ENCODE measurements at places on chromosomes 11 and 22.

- DNase-seq = no peak
Measured at GRCh38 chr11:69647390-69647748, 6.4 kb downstream of the CCND1 start.

- DNase-seq = no peak
Measured at GRCh38 chr11:92342034-92342720, 117.6 kb downstream of the FAT3 start.

- no peak for DNase-seq
Measured at GRCh38 chr11:63915961-63916836, 765 bp downstream of the RCOR2 start.

GRCh38 chr11:85951049-85951405, 95.8 kb downstream of the CCDC83 start:
- DNase-seq = no peak

- DNase-seq = no peak
Measured at GRCh38 chr22:48647606-48648515, 1179.8 kb downstream of the BRD1 start.

- DNase-seq = no peak
Measured at GRCh38 chr22:38176170-38176741, 5.4 kb downstream of the PLA2G6 start.

GRCh38 chr11:9823887-9824385, 160.1 kb downstream of the SWAP70 start:
- no peak for DNase-seq

DNA sequence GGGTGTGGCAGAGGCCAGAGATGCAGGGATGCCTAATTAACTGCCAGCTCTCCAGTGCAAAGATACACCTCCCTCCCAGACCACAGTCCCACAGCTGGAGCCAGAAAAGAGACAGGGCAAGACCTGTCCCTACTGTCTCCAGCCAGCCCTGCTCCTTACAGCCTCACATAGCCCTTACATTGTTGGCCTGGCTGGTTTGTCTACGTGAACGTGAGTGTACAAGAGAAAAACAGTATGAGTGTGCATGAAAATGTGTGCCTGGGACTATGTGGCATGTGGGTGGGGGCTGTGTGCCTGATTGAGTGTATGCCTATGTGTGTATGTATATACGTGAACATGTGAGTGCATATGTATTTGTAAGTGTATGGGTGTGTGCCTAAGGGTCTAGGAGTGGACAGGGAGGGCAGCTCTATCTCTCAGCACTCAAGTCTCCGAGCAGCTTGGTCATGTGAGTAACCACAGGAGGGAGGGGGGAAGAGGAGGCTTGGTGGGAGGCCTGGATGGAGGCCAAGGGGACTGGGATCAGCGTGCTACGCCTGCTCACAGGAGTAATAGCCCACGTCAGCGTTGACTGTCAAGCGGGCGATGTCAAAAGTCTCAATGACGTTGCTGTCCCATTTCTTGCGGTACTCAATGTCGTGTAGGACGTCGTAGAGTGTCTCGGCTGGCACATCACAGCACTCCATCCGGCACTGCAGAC, 6.6 kb upstream of the ARAP1 start:
- DNase-seq = no peak

DNA sequence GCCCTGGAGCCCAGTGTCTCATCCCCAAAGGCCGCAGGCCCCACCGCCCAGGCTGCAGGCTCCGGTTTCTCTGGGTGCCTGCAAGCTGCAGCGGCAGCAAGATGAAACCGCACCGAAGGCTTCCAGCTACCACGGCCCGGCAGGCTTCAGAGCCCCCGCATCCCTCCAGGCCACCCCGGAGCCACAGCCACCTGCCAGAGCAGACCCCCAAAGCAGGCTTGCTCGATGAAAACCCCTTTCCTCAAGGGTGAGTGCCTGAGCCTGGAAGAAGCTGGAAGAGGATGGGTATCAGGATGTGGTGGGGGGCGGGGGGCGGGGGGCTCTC, 24.5 kb upstream of the GNB1L start:
- no peak for DNase-seq

GRCh38 chr11:23569134-23569533, 708.9 kb upstream of the CCDC179 start:
- no peak for DNase-seq

DNA sequence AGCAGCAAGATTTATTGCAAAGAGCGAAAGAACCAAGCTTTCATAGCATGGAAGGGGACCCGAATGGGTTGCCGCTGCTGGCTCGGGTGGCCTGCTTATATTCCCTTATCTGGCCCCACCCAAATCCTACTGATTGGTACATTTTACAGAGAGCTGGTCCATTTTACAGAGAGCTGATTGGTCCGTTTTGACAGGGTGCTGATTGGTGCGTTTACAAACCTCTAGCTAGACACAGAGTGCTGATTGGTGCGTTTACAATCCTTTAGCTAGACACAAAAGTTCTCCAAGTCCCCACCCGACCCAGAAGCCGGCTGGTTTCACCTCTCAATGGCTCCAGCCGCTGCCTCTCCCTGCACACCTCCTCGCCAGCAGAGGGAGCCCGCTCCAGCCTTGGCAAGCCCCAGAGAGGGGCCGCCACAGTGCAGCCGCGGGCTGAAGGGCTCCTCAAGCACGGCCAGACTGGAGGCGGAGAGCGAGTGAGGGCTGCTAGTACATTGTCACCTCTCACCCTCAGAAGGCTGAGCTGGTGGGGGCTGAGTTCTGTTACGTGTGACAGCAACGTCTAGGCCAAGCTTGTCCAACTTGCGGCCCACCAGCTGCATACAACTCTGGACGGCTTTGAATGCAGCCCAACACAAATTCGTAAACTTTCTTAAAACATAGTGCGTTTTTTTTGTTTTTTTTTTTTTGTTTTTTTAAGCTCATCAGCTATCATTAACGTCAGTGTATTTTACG, 8.7 kb downstream of the PTH start:
- no peak for DNase-seq

DNA sequence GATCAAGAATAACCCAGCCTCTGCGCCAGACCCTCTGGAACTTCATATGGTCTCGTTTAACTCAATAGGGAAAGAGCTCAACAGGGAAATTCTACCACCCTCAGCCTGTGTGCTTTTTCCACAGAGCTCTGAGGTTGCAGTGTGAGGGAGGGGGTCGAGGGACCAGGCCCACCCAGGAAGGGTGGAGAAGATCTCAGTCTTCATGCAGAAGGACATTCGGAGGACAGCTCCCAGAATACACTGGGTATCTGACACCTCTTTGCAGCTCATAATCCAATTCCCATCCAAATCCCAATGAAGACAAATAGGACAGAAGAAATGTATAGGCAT, 56.6 kb downstream of the ST14 start:
- DNase-seq = no peak

DNA sequence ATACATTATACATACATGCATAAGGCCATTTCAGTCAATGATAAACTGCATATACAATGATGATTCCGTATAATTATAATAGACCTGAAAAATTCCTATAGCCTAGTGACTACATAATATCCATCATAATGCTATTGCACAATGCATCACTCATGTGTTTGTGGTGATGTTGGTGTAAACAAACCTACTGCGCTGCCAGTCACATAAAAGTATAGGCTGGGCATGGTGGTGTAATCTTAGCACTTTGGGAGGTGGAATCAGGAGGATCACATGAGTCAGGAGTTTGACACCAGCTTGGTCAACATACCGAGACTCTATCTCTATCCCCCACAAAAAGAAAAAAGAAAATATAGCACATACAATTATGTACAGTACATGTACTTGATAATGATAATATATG, 163.7 kb upstream of the DDI1 start:
- DNase-seq = no peak

DNA sequence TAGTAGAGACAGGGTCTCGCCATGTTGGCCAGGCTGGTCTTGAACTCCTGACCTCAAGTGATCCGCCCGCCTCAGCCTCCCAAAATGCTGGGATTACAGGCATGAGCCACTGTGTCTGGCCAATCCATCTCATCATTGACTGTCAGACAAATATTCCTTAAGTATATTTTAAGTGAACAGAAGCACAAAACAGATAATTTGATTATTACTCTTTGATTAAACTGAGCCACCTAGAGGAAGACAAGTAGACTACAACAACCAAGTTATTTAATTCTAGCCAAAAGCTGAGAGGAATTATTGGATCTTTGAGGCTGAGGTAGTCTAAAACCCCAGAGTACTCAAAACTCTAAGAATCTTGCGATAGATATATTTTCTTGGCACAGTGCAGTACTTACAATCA, 1.2 kb downstream of the ACRV1 start:
- DNase-seq = no peak

- DNase-seq = no peak
Measured at GRCh38 chr22:30864441-30865420, 103.8 kb downstream of the MORC2 start.

DNA sequence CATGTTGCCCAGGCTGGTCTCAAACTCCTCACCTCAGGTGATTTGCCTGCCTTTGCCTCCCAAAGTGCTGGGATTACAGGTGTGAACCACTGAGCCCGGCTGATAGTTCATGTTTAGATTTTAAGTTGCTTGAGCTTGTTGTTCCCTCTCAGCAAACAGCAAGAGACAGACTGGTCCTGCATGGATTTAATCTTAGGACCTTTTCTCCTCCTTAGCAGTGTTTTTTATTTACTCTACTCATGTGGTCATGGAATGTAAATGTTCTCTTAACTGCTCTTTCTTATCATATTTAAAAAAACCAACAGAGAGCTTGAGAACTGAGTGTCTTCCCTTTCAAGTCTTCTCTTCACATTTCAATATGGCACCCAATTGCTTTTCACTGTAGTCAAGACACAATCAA, 22.7 kb upstream of the PRDM10 start:
- no peak for DNase-seq

GRCh38 chr22:36636916-36637315, 66.6 kb downstream of the CACNG2 start:
- DNase-seq = no peak

- no peak for DNase-seq
Measured at GRCh38 chr11:76209973-76210930, 4.0 kb upstream of the WNT11 start.

DNA sequence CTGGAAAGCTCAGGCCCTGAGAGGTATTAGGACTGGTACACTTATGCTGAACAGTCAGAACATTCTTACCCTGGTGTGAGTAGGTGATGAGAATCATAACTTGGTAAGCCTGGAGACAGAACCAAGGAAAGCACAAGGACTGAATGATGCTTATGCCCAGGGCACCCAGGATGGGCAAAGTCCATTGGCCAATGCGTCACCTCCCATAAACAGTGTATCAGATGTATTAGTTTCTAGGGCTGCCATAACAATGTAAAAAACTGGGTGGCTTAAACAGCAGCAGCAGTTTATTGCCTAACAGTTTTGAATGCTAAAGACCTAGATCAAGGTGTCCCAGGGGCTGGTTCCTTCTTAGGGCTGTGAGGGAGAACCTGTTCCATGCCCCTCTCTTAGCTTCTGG, 107.0 kb downstream of the FAR1 start:
- DNase-seq = no peak

GRCh38 chr11:57197762-57198161, 16.0 kb downstream of the LRRC55 start:
- DNase-seq = no peak

- DNase-seq = no peak
Measured at GRCh38 chr11:119730789-119731386, 1.9 kb upstream of the NECTIN1 start.

- DNase-seq = no peak
Measured at GRCh38 chr22:29002603-29003002, 59.0 kb downstream of the C22orf31 start.

- peak; percentile 13 for DNase-seq
Measured at GRCh38 chr11:47768101-47768612, 1.0 kb upstream of the FNBP4 start.

DNA sequence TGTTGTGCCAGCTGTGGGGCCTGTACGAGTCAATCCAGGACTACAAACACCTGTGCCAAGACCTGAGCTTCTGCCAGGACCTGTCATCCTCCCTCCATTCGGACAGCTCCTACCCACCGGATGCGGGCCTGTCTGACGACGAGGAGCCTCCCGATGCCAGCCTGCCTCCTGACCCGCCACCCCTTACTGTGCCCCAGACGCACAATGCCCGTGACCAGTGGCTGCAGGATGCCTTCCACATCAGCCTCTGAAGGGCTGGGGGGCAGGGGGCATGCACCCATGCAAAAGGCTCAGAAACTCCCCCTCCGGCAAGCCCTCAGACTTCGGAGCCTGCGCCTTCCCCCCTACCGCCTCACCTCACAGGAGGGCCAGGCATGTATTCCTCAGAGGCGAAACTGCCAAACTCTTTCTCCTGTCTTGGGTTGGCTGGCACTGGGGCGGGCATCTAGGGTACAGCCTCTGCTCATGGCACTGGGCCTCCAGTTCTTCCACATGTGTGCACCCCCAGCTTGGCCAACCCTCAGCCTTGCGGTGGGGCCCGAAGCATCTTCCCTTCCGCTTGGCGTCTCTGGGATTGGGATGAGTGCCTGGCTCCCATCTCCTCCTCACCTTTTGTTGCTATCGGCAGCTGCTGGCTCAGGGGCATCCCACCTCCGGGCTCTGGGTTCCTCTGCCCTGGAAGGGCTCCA, 1.2 kb downstream of the FAM89B start:
- DNase-seq = no peak

GRCh38 chr11:67265633-67266448, 432 bp upstream of the GRK2 start:
- DNase-seq = no peak

DNA sequence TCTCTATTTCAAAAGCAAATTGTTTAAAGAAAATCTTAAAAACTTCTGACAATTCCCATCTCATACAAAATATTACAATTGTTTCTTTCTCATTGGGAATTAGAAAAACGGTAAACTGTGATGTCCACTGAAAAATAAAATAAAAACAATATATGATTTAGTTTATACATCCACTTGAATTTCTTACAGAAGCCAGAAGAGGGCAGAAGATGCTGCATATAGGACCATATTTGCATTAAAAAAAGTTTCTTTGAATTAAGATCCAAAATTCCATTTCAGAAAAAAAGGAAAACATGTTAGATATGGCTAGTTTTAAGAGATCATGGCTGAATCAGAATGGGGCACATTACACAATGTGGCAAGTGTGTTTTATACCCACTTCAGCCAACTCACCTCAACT, 39.3 kb upstream of the LRRC4C start:
- no peak for DNase-seq

DNA sequence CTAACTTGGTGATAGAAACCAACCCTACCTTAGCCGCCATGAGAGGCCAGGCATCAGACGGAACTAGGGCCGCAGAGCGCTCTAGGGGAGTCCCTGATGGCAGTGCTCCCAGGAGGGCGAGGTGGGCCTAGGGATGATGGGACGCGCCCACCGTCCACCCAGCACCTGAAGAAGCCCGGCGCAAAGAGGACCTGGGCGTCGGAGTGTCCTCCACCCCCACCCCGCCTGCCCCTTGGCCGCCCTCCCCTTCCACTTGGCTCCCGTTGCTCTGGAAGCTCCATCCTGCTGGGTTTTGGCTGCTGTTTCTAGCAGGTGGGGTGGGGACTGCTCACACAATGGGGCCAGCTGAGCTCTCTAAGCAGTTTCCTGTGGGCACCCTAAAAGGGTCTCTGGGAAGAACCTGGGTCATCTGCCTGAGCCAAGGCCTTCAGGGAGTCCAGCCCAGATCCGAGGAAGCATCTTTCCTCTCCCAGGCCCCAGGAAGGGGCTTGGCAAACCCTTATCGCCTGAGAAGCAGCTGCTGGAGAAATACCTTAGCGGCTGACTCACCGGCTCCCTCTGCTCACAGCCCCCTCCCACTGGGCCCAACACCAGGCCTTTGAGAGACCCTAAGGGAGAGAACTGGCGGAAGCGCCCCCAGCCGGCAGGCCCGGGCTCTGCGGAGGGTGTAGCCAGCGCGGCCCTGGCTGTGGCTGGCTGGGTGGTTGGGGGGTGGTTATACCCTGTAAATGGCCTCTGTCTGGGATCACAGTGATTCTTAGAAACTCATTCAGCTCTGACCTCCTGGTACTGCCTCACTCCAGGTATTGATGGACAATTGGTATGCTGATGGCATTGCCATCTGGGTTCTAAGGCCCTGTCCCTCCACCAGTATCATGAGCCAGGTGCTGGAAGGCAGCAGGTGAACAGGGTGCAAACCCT, 19.3 kb downstream of the CREB3L1 start:
- no peak for DNase-seq

Data from cerebellar nuclear complex (tissue), 1 donor.